ENCODE measurements at places on chromosomes 12 and 14.

DNA sequence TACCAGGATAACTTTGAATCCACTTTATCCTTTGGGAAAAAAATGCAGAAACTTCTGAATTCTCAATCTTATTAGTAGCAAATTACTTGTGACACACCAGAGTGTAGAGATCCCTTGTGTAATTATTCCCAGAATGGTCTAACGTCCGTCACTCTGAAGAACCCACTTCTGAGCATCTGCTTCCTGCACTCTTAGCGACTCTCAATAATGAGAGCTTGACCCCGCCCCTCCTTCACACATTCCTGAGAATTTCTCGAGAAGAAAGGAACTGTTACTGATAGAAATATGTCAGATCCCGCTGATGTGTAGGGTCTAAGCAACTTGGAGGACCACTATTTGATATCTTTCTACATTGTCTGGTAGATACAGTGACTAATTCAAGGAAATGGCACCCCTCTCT is 218.3 kb upstream of the PDZRN4 start:
- no peak for DNase-seq

DNA sequence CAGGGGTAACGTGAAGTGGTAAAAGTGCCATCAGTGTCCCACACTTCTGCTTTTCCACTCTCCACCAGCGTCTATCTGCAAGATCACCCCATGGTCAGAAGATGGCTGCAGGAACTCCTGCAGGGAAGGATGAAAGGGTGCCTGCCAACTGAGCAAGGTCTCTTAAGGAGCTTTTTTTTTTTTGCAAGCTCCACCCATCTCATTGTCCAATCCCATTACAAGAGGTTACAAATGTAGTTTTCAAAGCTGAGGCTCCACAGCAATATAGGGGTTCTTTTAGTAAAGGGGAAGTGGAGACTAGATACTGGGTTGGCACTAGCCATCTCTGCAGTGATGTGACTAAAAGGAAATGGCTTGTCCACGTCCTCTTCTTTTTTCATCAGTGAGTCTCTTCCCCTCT is 5.9 kb upstream of the BHLHE41 start:
- no peak for DNase-seq

- DNase-seq, result no peak
Observed at GRCh38 chr12:93059925-93060665, 131.0 kb upstream of the EEA1 start.

DNA sequence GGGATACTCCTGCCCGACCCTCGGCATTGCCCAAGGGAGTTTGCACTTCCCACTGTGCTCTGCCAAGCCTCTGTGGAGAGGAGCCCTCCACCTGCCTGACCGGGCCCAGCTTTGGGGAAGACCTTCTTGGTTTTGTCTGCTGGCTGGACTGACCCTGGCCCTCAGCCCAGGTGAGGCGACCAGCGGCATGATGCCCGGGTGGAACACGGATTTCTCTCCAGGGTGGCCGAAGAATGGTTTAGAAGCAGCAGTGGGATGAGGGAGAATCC is 15.6 kb downstream of the ZBTB42 start:
- no peak for DNase-seq

- no peak for DNase-seq
Observed at GRCh38 chr14:47328376-47328775, 347.0 kb downstream of the MDGA2 start.

GRCh38 chr12:57517187-57517586 is 3.1 kb downstream of the DDIT3 start:
- DNase-seq, result no peak

DNA sequence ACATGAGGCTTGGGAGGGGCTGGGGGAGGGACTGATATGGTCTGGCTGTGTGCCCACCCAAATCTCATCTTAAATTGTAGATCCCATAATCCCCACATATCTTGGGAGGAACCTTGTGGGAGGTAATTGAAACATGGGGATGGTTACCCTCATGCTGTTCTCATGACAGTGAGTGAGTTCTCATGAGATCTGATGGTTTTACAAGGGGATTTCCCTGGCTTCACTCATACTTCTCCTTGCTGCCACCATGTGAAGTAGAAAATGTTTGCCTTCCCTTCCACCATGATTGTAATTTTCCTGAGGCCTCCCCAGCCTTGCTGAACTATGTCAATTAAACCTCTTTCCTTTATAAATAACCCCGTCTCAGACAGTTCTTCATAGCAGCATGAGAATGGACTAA is 362.9 kb downstream of the PCNX1 start:
- no peak for DNase-seq

DNA sequence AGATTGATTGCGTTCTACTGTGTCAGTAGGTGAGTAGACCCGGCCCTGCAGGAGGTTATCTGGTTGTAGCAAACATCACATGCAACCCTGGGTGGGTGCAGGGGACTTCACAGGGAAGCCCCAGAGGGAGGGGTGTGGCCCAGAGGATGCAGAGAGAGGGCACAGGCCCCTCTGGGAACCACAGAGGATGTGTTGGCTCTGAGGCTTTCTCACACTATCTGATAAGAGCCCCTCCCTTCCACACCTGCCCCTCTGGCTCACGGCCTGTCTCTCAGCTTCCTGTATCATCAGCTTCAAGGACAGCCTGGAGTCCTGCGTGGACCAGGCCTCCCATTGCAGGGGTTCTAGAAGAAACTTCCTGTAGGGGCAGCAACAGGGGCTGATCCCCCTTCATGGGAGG is 101.9 kb downstream of the RIN3 start:
- DNase-seq, result no peak

GRCh38 chr12:132954471-132955048 is 1.5 kb downstream of the ZNF605 start:
- no peak for DNase-seq

- no peak for DNase-seq
Observed at GRCh38 chr14:87878959-87879358, 114.0 kb downstream of the GALC start.

GRCh38 chr12:54413284-54414190 is 5.5 kb downstream of the ITGA5 start:
- no peak for DNase-seq

DNA sequence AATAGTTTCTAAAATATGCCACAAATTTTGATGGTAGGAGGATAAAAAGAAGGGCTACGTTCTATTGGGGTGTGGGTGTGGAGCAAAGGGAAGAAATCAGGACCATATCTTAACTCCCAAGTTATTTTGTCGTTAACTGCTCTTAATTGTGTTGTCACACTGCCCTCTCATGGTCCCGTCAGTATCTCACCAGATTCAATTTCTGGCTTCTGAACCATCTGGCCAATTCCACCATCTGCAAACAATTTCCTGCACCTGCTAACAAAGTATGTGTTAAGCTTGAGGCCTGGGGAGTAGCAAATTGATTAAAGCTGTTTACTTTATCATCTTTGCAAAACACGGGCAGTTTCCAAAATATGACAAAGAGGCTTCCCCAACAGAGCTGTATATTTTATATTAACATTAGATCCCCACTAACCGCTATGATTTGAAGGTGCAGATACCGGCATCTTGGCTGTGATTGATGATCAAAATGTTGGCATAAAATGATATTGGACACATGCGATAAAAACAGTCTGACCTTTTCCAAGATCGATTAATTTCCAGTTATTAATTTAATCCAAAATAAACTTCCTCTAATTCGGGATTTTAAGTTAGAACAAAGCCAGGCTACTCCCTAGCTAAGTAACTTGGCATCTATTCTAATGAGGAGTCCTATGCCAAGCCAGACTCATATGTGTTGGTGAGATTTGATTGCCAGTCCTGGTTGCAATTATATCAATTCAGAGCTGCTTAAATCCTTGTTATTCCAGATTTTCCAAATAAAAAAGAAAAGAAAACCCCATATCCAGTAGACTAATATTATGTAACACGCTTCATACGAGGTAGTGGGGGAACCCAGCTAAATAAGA is 6.9 kb upstream of the DNM1L start:
- peak; percentile 88 for DNase-seq
